NT2/D1 (cell line): ENCODE measurements at places on chromosomes 3 and 15.

DNA sequence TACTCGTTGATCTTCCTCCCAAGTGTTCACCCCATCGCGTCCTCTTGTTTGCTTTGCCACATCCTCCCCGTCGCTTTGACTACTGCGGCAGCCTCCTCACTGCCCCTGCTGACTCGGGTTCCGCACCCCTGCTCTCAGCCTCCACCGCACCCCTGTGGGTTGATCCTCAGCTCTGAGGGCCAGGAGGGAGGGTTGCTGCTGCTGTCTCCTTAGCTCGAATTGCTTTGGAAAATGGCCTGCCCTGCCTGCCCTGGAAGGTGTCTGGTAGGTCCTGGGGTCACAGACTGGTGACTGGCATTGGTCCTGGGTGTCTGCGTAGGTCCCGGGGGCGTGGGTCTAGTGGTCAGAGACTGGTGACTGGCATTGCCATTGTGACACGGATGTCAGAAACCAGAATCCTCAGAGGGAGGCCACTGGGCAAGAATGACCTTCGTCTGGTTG is 9.4 kb downstream of the MUC4 start:
- DNase-seq = no peak

DNA sequence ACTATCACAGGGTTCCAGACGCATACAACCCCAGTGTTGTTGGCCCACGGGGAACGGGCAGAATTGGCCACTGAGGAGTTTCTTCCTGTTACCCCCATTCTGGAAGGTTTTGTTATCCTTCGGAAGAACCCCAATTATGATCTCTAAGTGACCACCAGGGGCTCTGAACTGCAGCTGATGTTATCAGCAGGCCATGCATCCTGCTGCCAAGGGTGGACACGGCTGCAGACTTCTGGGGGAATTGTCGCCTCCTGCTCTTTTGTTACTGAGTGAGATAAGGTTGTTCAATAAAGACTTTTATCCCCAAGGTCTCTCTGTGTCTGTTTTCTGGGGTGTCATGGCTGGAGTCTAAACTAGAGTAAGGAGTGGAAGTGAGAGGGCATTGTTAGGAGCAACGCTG is 5.7 kb upstream of the EIF4G1 start:
- DNase-seq = no peak

GRCh38 chr3:194082743-194083636 is 53.0 kb upstream of the HES1 start:
- no peak for DNase-seq

DNA sequence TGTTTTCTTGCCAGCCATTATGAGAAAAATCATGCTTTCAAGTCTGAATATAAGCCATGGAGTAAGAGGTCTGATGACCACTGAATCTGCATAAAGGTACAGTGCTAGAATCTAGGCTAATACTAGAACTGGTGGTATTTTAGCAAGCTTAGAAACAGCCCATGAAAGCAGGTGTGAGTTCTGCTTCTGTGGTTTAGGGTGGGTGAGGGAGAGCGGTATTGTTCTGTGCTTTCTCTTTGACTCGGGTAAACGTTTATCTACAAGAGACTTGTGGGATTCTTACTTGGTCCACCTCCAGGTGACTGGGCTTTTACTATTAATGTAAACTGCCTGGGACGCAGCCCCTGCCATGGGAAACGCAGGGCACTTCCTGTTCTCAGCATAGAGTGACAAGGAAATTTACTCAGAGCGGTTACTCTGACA is 55.2 kb downstream of the PGPEP1L start:
- no peak for DNase-seq

GRCh38 chr3:13023971-13024764 is 49.1 kb downstream of the IQSEC1 start:
- no peak for DNase-seq

- DNase-seq = no peak
Measured at GRCh38 chr15:74790080-74790916, 8.4 kb downstream of the CSK start.

DNA sequence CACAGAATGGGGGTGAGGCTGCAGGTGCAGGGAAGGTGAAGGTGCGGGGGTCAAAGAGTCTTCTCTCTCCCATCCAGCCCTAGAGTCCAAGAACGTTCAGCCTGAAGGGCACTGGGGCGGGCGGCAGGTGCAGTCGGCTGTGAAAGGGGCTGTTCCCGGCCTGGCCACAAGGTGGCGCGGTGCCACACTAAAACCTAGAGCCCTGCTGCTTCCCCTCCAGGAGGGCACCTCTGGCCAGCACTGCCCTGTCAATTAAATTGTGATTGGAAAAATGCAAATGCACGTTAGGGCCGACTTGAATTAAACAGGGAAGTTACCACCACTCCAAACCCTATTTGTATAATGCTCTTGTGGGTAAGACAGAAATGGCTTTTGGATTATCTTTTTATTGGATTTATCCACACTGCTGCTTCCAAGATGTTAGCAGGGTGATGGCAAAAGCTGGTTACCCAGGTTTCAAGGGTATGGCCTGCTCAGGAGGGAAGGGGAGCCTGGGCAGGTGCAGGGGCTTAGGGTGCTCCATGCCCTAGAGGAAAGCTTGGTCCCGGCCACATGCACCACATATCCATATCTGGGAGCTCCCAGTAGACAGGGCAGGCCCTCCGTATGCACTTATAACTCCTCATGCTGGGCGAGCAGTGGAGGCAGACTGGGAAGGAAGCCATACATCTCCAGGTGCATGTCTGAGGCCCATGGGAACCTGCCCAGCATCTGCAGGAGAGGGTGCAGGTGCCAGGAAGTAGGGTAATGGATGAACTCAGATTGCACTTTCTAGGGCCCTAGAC is 119.8 kb downstream of the ADCY5 start:
- DNase-seq = peak; percentile 44

DNA sequence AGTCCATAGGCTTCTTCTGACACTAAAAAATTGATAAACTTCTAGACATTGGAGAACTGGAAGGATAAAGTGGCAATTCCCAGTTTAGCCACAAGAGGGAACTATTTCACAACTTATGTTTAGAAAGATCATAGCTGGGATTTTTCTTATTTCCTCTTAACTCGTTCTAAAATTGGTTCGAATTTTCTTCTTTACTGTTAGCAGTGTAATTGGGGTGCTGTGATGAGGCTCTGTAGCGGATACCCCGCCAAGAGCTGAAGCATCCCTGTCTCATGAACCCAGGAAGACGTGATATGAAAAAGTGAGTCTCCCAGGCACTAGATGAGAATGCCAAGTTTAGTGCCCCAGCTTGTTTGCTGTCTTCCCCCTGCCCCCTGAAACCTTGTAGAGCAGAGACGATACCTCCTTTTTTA is 85.1 kb downstream of the PDCD6IP start:
- DNase-seq = peak; percentile 28

DNA sequence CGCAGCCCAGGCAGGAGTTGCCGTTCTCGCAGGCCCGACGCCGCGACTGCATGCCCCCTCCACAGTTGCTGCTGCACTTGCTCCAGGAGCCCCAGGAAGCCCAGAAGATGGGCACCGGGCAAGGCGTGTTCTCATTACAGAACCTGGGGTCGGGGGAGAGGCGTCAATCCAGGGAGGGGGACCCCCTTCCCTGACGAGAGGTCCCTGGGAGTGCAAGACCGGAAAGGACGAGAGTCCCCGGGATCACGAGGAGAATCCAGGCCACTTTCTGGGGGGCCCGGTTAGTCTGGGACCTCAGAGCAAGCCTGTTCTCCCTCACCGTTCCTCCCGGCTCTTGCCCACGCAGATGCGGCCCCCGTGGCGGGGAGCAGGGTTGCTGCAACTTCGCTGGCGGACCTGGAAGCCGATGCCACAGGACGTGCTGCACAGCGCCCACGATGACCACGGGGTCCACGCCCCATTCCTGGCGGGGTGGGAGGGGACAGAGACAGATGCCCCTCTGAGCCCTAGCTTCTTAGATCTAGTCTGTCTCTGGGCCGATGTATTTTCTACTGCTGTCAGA is 113.9 kb downstream of the SEMA5B start:
- DNase-seq = no peak

DNA sequence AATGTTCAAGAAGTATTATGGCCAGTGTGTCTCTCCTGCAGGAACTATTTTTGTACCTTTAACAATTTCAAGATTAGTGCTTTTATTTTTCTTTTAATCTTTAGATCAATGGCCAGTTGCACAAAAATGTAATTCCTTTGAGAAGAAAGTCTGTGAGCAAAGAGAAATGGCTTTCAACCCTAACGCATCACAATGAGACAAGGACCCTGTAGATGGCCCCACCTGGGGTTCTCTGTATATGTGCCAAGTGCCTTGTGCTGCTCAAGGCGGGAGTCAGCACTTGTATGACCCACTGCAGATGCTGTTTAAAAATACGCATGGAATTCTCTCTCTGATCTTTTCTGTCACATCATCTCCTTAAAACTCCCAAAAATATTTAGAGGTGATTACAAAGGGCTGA is 453.4 kb downstream of the OCA2 start:
- DNase-seq = peak; percentile 32

- no peak for DNase-seq
Measured at GRCh38 chr15:27889258-27889657, 209.9 kb downstream of the OCA2 start.

- no peak for DNase-seq
Measured at GRCh38 chr3:150760431-150761200, 2.4 kb downstream of the SIAH2 start.

- peak; percentile 39 for DNase-seq
Measured at GRCh38 chr3:171049861-171050444, 23.4 kb upstream of the SLC2A2 start.

GRCh38 chr3:195005759-195006510 is 265.0 kb downstream of the XXYLT1 start:
- DNase-seq = no peak

- no peak for DNase-seq
Measured at GRCh38 chr3:150203273-150203672, 204.8 kb upstream of the TSC22D2 start.

DNA sequence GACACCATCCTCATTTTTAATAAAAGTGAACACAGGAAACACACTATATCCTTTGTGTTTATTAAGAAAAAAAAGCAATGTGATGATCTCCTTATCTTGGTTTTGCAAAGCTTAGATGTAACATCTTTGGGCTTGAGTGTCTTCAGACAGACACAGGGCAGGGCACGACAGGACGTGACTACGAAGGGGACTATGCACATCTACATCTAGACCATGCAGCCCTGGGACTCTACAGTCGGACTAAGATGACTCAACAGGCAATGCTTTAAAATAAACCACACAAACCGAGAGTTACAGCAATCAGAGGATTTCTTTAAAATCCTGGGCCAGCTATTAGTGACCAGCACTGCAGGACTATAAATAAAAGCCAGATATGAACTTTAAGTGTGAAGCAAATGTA is 22.8 kb upstream of the TM2D3 start:
- no peak for DNase-seq

DNA sequence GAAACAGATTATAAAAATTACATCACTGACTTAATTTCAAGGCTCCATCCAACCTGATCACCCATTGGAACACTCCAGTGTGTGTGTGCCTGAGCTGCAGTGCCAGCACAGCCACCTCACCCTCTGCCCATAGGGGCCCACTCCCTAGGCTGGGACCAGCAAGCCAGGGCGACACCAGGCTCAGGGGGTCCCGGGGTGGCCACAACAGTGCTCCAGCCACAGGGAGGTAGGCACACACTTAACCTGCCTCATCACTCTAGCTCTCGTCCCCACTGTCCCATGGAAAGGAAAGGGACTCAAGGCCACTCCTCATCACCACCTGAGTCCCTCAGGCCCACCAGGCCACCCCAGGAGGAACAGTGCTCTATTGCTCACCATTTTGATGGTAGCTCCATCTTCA is 24.9 kb downstream of the ZXDC start:
- DNase-seq = no peak

DNA sequence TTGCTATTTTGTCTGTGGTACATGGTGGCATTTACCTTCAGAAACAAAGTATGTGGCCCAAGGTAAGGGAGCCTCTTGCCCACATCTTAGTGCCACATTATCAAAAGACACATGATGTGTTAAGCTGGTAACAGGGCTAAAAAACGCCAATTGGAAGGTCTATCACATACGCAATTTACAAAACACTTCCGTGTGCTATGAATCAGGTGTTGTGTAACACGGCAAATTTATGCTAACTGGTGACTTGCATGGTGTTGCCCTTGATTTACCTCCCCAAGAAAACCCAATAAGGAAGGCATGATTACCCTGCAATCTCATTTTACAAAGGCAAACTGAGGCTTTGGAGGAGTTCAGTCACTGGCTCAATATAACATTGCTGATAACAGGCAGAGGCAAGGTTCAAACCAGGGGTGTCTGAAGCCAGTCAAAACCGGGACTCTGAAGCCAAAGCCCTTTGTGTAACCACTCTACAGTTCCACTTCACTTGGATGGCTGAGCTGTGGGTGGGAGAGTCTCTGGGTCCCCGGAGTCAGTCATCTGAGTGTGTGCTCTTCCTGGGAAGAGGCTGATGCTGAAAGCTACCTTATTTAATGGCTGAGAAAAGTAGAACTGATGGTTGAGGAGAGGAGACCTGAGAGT is 103.9 kb upstream of the BCL6 start:
- no peak for DNase-seq

- no peak for DNase-seq
Measured at GRCh38 chr3:61015408-61015807, 235.8 kb downstream of the FHIT start.

GRCh38 chr3:24662449-24663345 is 168.0 kb upstream of the THRB start:
- DNase-seq = no peak

GRCh38 chr3:114741066-114741465 is 406.0 kb downstream of the ZBTB20 start:
- DNase-seq = no peak

DNA sequence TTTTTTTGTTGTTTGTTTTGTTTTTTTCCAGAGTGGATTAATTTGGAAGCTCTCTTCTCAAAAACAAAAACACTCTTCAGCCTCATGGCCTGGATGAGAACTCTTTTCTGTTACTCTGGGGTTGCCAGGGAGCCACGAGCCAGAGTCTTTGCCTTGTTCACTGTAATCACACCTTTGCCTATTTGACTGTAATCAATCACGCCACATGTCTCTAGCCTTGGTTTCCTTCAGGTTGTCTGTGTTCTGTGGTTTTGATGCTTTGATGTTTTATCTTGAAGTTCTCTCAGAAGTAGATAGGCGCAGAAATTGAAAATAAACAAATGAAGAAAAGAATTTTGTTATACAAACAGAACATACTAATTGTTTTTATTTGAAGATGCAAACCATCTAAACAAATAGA is 62.3 kb upstream of the IGF1R start:
- no peak for DNase-seq

- DNase-seq = no peak
Measured at GRCh38 chr3:4895838-4896237, 83.4 kb upstream of the BHLHE40 start.

GRCh38 chr3:50457988-50458387 is 45.4 kb downstream of the CACNA2D2 start:
- DNase-seq = no peak

GRCh38 chr3:71520161-71521020 is 63.1 kb downstream of the FOXP1 start:
- DNase-seq = no peak

GRCh38 chr3:197171481-197172067 is 126.8 kb downstream of the DLG1 start:
- no peak for DNase-seq

- no peak for DNase-seq
Measured at GRCh38 chr3:28863186-28863585, 417.7 kb upstream of the RBMS3 start.

GRCh38 chr3:126745760-126746394 is 41.8 kb downstream of the CHCHD6 start:
- no peak for DNase-seq
